Heart right ventricle (tissue), 16 donors: ENCODE measurements at places on chromosomes 4 and X.

GRCh38 chr4:163895378-163896005 lies 401.0 kb downstream of the TMA16 start:
- no peak for DNase-seq

GRCh38 chr4:98505992-98506391 lies 152.4 kb downstream of the TSPAN5 start:
- DNase-seq, result no peak

DNA sequence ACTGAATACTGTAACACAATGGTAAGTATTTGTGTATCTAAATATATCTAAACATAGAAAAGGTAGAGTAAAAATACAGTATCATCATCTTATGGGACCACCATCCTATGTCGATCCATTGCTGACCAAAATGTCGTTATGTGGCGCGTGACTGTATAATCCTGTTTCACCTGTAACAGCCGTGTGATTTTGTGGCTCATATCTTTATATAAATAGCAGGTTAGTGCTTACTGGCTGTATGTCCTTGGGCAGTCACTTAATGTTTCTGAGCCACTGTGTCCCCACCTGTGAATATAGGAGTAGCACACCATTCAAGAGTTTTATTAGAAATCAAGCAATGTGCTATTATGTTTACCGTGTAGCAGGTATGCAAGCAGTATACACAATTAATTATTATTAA lies 226.2 kb upstream of the FAT1 start:
- no peak for DNase-seq

GRCh38 chr4:8328866-8329559 lies 59.5 kb downstream of the HTRA3 start:
- DNase-seq, result no peak

GRCh38 chr4:118277243-118277642 lies 75.6 kb downstream of the PRSS12 start:
- DNase-seq, result no peak

GRCh38 chr4:57974821-57975220 lies 864.6 kb upstream of the IGFBP7 start:
- no peak for DNase-seq

- DNase-seq, result no peak
These were observed 1603.0 kb upstream of the TENM3 start for GRCh38 chr4:180640193-180640592.

DNA sequence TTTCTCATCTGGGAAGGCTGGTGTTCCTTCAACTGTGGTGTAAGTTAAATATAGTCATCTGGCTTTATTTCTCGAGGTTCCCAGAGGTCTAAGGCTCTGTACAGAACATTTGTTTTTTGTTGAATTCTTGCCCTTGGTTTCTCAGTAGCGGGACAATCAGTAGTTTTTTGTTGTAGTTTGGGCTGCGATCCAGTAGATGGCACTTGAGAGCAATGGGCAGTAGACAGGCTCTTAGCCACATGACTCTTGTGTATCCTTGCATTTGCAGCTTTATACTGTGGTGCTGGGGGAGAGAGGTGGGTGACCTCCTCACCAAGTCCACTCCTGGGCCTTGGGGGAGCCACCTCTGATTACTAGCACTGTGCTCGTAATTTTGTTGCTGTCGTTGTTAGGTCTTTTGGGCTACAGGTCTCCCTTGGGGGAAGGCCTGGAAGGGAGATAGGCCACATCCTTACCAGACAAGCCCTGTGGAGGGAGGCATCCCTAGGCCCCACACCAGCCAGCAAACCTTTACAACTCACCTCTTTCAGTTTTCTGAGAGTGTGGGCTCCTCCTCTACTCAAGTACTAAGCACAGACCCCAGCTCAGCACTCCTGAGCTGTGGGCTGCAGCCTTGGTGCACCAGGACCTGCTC lies 8.1 kb downstream of the ETDB start:
- DNase-seq, result no peak

GRCh38 chr4:81827577-81828202 lies 356.0 kb upstream of the RASGEF1B start:
- DNase-seq, result no peak

DNA sequence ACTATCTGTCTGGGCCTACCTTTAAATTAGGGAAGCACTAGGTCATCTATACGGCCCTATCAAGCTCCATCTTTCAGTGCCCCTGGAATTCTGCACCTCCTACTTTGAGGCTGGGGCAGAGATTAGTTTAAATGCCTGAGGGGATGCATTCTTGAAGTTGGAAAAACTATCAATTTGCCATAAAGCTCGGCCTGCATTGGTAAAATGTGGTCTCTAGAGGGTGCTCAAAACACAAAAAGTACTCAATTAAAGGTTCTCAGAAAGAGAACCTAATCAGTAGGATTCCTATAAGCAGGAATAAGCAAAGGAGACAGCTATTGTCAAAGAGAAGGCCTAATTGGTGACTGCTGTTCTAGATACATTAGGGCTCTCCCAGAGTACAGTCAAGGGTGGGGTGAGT lies 111.7 kb downstream of the AMER1 start:
- DNase-seq, result no peak

DNA sequence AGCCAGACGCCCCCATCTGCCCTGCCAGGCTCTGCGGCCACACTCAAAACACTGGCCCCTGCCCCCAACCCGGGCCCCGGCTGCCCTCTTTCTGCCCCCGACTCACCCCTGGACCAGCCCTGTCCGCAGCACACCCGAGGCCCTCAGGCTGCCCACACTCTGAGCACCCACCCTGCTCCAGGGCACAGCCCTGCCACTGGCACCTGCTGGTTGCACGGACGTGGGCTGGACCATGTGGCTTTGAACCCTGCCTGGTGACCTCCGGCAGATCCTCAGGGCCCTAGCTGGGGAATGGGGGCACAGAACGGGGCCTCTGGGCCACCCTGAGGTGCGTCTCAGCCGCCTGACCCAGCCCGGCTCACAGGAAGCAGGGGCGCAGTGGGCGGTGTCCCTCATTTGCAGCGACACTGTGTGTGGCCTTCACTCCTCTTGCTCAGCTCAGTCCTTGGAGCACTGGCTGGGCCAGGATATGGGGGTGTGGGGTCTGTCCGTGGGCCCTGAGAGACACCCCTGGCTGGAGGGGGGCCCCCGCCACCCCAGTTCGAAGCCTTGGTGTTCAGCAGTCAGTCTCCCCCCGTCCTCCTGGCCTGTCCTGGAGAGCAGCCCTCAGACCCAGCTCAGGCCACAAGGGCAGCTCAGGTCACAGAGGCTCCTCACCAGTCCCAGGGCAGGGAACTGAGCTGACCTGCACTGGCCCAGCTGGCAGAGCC lies 73.2 kb downstream of the FAM53A start:
- no peak for DNase-seq

DNA sequence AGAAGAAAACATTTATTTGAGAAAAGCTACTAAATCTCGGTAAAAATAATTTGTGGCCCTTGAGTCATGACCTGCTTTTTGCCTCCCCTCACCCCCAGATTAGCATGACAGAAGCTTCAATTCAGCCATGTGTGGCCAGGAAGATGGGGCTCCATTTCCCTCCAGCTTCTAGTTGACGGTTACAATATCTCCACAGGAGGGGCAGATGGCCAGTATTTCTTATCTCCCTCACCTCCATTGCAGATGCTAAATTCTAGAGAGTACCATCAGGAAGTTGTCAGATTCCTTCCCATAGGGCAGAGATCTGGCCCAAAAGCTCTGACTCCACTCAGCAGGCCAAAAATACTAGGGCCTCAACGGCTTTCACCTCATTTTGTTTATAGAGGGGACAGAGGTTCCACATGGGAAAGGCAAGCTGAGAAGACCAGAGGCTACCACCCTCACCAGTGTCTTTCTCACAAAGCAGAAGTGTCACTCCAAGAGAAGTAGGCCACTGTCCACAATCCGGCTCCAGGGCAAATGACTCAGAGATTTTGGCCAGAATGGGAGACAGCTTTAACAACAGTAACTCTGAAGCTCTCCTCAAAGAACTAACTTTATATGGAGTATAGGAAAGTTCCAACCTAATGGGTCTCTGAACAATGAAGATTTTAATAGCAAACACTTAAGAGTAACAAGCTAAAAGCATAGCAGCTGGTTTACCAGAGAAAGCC lies 108.3 kb downstream of the TBC1D19 start:
- DNase-seq, result no peak

- no peak for DNase-seq
These were observed 1.3 kb upstream of the CXorf65 start for GRCh38 chrX:71107762-71108360.

DNA sequence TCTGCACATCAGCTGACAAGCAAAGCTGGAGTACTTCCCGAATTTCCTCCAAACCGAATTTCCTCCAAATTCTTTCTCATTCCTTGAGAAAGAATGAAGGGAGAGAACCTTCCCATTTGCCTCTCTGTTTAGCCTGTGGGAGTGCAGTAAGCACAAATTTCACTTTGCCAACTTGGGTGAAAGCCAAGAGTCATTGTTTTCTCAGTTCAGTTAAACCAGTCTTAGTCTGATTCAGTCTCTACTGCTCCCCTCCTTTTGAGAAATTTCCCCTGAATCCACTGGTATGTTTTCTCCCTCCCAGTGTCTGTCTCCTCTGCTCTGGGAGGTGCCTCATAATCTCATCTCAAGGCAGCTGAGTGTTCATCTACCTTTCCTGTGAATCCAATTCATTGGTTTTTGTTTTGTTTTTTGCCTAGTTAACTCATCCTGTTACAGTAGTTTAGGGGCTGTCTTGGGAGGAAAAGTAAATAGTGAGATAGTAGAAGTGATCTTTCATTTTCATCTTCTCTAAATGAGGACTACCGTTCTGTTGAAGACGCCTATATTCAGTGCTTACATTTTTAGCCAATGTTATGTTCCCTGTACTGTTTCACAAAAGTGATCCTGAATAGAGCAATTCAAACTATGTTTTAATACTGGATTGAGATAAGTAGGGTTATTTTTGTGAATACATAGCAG lies 49.0 kb downstream of the SYTL5 start:
- no peak for DNase-seq

GRCh38 chrX:88613338-88613737 lies 133.7 kb upstream of the CPXCR1 start:
- no peak for DNase-seq

GRCh38 chr4:7867191-7867590 lies 72.5 kb downstream of the AFAP1 start:
- no peak for DNase-seq

- DNase-seq, result peak; percentile 20
These were observed 2.1 kb downstream of the GPR101 start for GRCh38 chrX:137031517-137032340.

DNA sequence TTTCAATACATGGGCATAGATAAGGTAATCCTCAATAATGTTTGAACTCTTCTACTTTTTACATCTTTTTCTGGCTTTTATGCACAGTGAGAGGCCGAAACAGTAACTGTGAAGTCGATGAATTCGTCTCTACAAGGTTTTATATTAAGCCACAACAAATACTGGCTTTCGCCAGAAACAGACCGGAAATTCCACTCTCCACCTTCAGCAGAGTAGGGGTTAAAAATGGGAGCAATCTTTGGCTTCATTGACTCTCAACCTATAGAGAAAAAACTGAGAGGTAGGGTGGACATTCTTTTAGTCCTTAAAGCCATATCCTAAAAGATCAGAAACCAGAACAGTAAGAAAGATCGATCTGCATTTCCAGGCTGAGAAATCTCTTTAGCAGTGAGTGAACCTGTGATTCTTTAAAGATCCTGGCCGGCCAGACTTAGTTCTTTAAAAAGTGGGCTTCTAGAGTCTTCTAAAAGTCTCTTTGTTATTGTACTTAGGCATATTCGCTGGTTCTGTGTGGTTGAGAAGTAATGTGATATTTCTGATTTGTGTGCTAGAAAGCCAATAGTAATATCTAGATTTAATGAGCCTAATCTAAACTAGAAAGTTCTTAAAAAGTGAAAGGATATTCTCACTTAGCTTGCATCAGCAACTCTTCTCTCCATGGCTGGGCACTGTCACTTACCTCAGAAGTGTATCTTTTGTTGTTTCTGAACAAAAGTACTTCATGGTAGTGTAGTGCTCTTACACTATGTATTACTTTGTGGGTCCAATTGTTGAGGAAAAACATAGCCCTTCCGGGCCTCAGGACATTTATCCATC lies 2.0 kb downstream of the HSPA4L start:
- DNase-seq, result no peak

GRCh38 chrX:124239911-124240310 lies 92.5 kb upstream of the TEX13D start:
- no peak for DNase-seq
